Stimulated activated naive CD4-positive, alpha-beta T cell (primary cell): ENCODE measurements at places on chromosomes 7 and 10.

DNA sequence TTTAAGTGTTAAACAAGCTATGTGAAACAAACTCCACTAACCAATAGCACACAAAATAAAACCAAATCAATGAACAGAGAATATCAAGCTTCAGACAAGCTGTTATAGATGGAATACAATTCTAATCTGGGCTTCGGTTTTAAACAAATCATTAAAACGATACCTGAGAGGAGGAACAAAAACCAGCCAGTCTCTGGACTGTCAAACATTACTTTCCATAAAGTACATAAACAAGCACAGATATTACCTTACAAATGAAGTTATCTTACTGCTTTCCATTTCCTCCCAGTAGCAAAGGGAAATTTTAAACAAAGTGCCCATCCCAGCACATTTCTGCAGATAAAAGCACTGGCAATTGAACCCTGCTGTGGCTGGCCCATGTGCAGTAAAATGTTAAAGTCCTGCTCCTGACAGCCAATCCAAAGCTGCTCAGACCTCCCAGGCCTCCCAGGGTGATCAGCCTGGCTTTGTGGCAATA, 128.0 kb downstream of the NRCAM start:
- no peak for DNase-seq

DNA sequence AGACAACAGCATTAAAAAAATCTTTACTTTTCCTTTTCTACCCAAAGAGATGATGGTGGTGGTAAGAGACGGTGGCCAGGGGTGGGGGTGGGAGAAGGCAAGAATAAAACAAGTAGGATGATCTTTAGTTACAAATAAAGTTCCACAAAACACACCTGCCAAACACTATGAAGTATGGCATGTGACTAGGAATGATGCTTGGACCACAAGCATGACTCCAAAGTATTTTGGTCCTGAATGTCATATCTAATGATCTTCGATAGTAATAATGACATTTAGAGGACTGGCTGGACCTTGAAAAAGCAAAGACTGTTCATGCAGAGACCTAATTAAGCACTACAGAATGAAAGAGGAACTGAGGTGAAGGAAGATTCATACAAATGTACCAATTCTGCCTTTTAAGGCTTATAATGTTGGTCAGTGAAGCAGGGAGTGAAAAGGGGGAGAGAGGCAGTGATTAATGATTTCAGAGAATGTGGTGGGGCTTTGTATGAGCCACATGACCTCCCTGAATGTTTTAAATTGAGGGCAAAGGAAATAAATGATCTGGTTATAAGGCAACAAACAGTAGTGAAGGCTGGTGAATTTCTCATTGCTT, 29.6 kb upstream of the DKK1 start:
- no peak for DNase-seq

DNA sequence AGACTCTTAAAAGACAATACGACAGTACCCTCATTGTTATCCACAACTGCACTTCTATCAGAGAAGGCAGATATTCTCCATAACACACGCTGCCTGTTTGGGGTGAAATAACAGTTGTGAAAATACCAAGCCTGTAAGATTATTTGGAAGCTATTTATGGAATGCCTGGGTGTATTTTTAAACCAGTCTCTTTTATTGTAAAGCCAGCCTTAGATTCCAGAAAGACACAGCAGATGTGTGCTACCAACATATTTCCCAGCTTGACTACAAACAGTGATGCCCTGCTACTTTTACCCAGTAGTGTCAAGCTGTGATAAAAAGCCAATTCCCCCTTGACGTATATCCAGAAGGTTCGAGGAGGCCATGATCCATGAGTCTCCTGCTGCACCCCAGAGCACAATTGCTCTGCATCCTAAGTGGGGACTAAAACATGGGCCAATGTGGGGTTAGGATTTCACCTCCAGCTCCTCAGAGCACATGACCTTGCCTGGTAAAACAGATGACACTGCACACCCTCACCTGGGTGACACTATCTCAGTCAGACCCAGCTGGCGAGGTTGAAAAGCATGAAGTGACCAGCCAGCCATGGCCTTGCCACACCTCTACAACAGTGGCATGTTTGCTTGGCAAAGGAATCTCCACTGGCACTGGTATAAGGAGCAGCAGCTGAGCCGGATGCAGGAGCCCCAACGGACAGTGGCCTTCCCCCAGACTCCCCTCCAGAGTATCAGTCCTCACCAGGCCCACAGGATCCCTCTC, 62.2 kb downstream of the GFRA1 start:
- no peak for DNase-seq

GRCh38 chr7:22351329-22351692, 5.6 kb downstream of the RAPGEF5 start:
- DNase-seq = no peak

DNA sequence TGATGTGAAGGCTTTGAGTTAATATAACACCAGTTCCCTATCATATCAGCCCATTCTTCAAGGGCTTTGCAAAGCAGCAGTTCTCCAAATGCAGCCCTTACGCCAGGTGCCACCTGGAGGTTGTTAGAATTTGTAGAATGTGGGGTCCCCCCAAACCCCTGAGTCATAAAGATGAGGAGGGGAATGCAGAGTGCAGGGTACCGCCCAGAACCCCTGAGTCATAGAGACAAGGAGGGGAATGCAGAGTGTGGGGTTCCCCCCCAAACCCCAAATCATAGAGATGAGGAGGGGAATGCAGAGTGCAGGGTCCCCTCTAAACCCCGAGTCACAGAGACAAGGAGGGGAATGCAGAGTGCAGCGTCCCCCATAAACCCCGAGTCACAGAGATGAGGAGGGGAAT, 605.8 kb downstream of the PTPRN2 start:
- no peak for DNase-seq

DNA sequence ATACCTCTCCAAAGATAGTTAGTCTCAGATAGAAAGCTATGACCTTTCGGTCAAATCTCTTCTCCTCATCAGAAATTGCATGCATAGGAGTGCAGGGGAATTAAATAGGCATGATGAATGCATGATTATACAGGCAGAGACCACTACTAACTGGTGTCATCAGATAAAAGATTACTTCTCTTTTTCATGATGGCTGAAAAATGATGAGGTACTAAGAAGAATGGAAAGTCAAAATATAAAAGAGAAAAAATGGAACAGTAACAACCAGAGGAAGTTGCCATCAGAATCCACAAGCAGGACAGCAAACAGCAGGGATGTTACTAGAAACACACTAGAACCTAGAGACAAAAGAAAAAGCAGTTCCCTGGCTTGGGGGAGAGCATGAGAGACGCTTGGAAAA, 31.6 kb downstream of the CTTNBP2 start:
- no peak for DNase-seq

GRCh38 chr7:135359615-135360014, 126.0 kb downstream of the STRA8 start:
- no peak for DNase-seq

DNA sequence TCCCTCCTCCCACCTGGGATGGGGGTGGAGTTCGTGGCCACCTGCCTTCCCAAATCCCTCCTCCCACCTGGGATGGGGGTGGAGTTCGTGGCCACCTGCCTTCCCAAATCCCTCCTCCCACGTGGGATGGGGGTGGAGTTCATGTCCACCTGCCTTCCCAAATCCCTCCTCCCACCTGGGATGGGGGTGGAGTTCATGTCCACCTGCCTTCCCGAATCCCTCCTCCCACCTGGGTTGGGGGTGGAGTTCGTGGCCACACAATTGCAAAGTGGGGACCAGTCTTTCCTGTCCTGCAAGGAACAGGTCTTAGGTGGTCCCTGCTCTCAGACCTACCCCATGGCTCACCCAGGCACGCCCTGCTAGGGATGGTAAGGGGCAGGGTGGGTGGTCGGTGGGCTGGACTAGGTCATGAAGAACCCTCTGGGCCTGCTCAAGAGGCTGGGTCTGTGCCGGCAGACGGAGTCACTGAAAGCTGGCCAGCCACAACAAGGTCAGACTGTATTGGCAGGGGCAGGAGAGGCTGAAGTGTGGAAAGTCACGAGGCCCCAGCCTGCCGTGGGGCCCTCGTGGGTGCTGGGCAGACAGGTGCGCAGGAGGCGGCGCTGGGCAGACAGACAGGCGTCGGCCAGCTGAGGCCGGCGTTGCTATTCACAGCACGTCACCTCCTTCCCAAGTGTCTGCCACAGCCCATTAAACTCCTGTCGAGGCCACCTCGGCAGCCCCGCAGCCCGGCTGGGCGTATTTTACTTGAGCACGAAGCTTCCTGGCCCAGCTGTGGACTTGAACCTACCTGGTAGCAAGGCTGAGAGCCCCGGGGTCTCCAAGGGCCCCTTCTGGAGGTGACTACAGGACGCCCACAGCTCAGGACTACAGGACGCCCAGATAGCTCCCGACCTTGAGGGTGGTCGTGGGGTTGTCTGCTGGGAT, 4.1 kb downstream of the KNDC1 start:
- DNase-seq = no peak
